Tongue (tissue), 3 donors: ENCODE measurements at places on chromosomes 16 and 17.

DNA sequence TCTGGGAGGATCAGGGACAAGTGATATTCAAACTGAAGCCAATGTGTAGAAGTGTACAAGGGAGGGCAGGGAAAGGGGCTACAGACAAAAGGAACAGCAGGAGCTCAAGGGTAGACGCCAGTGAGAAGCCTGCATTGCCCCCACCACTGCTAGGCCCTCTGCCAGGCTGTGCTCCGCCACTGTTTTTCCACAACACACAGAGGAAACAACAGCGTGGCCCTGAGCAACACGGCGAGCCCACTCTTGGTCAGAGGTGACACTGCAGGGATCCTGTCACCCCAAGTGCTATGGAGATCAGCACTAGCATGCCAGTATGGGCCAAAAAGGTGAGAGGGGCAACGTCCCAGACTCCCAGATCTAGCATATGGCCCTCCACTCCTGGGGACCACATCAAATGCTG lies 23.4 kb downstream of the MYO18A start:
- DNase-seq: no peak

GRCh38 chr16:65967376-65967775 lies 399.1 kb upstream of the CDH5 start:
- no peak for DNase-seq

GRCh38 chr17:74466111-74466827 lies at the start of gene CD300A:
TSS of gene CD300A (plus strand) at chr17:74466634. CDS start at chr17:74466704, 70 bp downstream.
- DNase-seq: no peak

- no peak for DNase-seq
These were observed 29.8 kb downstream of the ANKRD11 start for GRCh38 chr16:89460556-89460955.

GRCh38 chr17:47847341-47848197 lies 3.4 kb downstream of the SP6 start:
- DNase-seq: no peak

DNA sequence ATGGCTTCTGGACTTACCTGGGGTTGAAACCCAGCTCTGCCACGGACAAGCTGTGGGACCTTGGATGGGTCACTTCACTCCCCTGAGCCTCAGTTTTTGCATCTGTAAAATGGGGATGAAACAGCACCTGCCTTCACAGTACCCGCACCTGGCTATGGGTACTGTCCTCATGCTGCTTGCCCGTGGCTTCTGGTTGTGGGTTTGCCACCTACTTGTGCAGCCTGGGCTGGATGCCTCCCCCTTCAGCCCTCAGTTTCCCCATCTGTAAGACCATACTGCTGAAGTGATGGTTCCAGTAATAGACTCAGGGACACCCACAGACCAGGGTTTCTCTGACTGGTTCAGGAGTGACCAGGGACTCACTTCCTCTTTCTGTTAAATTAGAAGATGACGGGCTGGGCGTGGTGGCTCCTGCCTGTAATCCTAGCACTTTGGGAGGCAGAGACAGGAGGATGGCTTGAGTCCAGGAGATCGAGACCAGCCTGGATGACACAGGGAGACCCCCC lies 9.4 kb downstream of the GLIS2 start:
- DNase-seq: no peak
